ENCODE measurements at places on chromosomes 5 and 9. TPM values are rescaled to one million over a fixed set of nuclear protein-coding genes. Genes with fewer than 3 reads are reported as not detected.
A peak's percentile ranks its signal among the peaks of the same experiment; 100 is the strongest.

GRCh38 chr9:92004045-92004392 is 54.0 kb upstream of the ROR2 start:
- DNase-seq: no peak

DNA sequence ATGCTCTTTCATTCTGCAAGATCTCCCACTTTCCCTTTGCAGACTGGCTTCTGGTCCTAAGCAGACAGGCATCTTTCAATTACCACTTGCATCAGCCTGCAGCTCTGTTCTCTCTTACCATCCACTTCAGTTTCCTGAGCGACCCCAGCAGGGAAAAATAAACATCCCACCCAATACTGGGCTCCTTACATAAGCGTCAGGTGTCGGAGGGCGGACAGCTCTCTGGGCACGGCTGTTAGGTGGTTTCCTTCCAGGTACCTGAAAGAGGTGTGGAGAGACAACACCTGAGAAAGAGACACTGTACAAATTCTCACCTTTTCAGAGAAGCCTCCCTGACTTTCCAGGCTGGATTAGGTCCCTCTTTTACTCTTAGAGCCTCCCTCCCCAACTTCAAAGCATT is 145.1 kb upstream of the PANK3 start:
- no peak for DNase-seq

GRCh38 chr5:75460942-75461610 is 50.4 kb downstream of the CERT1 start:
- DNase-seq: no peak

DNA sequence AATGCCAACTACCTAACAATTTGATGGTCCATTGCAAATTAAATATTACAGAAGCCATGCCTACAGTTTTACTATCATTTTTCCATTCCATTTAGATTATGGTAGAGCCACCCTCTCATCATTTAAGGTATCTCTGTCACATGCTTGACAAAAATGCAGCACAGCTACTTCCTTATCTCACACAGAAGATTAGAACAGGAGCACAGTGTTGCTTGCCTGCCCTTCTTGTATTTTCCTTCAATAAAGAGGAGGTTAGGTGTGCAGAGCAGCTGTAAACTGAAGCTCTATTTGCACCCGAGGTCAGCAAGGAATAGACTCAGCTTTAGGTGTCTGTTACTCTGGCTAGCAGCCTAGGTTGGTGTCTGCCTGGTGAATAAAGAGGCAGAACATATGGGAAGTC is 51.5 kb upstream of the ATP10B start:
- DNase-seq: no peak

DNA sequence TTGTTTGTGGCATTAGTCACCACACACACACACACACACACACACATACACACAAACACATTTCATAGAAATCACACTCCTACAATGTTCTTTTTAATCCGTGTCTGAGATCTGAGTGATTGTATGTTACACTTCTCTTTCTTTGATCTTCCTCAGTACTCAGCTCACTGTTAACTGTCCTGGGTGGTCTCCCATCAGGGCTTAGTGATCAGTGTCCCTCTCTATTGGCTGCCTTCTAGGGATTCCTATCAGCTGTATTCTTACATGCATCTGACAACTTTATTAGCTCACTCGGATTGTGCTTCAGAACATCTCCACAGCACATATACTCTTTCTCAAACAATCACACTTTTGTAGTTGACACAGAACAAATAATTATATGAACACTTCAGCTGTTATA is 170.2 kb upstream of the POU5F2 start:
- DNase-seq: no peak

- DNase-seq: no peak
Measured at GRCh38 chr5:146528236-146528635, 12.2 kb upstream of the GPR151 start.

- DNase-seq: no peak
Measured at GRCh38 chr5:126523818-126524510, 71.1 kb downstream of the ALDH7A1 start.

GRCh38 chr5:150196514-150196913 is 6.7 kb downstream of the SLC6A7 start:
- DNase-seq: no peak

- peak; percentile 13 for DNase-seq
Measured at GRCh38 chr9:96051423-96051822, 175.9 kb downstream of the ERCC6L2 start.

DNA sequence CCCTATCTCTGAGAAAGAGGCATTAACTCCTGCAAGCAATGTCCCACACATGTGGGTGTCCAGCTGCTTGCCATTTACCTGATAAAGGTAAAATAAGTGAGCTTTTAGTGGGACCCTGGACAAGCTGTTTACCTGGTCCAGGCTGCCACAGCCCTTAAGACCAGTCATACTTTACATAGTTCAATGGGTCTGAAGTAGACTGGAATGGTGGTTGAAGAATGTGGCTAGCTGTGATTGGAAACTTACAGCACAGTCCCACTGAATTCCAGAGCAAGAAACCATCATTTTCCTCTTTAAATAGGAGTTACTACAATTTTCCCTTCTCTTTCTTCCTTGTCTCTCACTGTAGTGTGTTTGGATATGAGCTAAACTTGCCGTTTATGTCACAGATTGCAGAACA is 60.6 kb downstream of the GGTA1 start:
- DNase-seq: no peak

GRCh38 chr9:96086936-96087571 is 211.6 kb downstream of the ERCC6L2 start:
- DNase-seq: no peak

GRCh38 chr9:22053178-22053577 is 44.1 kb upstream of the CDKN2B start:
- DNase-seq: no peak

DNA sequence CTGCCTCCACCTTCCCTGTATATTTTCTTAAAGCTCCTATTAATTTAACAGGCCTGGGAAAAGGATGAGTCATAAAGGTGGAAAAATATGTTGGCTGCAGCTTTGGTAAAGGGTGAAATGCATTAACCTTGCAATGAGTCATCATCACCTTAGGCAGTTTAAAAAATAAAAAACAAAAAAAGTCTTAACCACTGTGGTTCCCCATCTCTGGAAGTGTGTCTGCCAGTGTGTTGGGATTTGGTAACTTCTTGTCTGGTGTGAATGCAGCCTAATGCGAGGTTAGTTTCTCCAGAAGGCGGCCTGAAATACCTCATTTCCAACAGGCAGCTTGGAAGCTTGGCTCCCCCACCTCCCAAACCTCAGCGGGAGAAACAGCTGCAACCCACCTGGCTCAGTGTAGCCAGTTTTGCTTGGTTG is 265.3 kb upstream of the GAS1 start:
- no peak for DNase-seq

DNA sequence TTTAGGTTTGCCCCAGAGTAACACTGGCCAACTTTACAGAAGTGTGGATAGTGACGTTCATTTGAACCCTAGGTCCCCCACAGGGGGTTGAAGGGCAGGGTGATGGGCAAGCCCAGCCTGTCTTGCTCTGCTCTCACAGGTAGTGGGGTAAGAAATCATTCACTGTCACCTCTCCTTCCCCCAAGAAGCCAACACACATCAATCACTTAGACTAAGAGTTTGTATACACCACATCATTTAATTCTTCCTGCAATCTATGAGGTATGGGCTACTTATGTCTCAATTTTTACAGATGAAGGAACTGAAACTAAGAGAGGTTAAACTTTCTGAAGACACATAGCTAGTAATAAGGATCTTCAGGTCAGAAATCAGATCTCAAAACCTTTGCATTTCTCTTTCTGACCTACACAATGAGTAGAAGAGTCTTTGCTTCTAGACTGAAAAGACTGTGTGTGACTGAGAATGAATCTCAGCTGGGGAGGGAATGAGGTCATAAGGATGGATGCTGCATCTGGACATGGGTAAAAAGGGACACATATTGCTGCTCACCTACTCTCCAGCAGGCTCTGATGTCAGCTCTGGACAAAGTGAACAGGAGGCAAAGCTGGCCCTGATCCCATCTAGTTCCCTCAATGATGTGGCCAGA is 81.0 kb upstream of the EQTN start:
- no peak for DNase-seq

DNA sequence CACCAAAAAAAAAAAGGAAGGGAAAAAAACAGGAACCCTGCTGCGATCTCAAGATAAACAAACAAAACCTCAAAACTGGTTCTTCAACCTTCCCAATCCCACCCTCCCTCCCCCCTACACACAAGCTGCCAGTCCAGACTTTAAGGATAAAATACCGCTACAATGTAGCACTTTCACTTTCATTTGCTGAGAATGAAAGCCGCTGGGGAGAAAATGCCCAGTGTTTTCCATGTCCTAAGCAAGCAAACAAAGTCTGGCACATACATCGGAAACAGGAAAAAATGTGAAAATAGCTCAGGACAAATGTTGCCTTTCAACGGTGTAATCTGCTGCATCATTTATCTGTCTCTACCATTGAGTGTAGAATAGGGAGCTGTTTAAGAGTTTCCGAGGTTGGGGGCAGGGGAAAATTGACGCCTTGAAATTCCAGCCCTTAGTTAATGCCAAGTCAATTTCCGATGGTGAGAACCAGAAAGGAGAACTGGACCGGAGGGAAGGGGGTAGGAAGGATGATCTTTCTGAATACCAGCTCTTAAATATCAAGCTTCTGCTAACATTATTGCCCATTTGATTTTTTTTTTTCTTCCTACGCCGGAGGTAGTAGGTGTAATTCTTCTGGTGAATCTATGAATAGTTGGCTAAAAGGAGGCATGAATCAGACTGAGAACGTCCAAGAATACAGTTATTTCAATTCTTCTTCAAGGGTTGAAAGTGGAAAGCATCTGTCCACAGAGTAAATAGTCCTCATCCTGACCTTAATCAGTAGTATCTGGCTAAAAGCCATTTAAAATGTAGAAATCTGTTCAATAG is 1.2 kb upstream of the ADAMTS6 start:
- DNase-seq: no peak

GRCh38 chr5:32031089-32031488 is 143.0 kb downstream of the GOLPH3 start:
- no peak for DNase-seq

GRCh38 chr9:96555567-96556386 is 63.9 kb downstream of the CDC14B start:
- no peak for DNase-seq

DNA sequence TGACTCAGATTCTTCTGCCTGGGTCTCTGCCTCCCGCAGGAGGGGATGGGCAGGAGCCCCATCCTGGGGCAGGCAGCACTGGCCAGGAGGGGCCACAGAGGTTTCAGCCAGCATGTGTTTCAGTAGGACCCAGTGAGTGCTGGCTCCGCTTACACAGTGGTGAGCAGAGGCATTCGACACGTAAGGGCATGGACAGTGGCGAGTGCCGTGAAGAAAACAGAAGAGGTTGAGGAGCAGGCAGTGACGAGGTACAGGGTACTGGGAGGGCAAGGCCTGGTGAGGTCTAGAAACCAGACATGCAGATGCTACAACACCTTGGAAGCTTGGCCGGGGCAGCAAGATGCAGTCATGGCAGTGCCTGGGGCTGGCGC is 41.5 kb downstream of the CACNA1B start:
- no peak for DNase-seq

GRCh38 chr5:65981548-65981947 is 55.2 kb downstream of the ERBIN start:
- DNase-seq: no peak

- peak; percentile 85 for DNase-seq
Measured at GRCh38 chr9:130780865-130781504, 54.1 kb upstream of the ABL1 start.

- no peak for DNase-seq
Measured at GRCh38 chr5:15615859-15616258, 115.9 kb downstream of the FBXL7 start.

GRCh38 chr9:100619665-100620064 is 41.8 kb downstream of the CAVIN4 start:
- DNase-seq: no peak

GRCh38 chr5:63553073-63553472 is 409.2 kb downstream of the HTR1A start:
- no peak for DNase-seq

- DNase-seq: peak; percentile 89
Measured at GRCh38 chr5:139708877-139709581, 60.9 kb downstream of the CXXC5 start.

- no peak for DNase-seq
Measured at GRCh38 chr9:35757226-35757891, 3.3 kb upstream of the MSMP start.

DNA sequence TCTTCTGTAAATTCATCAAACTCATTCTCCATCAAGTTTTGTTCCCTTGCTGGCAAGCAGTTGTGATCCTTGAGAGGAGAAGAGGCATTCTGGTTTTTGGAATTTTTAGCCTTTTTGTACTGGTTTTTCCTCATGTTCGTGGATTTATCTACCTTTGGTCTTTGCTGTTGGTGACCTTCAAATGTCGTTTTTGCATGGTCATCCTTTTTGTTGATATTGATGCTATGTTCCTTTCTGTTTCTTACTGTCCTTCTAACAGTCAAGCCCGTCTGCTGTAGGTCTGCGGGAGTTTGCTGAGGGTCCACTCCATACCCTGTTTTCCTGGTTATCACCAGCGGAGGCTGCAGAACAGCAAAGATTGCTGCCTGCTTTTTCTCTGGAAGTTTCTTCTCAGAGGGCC is 140.9 kb downstream of the RPS23 start:
- DNase-seq: no peak

DNA sequence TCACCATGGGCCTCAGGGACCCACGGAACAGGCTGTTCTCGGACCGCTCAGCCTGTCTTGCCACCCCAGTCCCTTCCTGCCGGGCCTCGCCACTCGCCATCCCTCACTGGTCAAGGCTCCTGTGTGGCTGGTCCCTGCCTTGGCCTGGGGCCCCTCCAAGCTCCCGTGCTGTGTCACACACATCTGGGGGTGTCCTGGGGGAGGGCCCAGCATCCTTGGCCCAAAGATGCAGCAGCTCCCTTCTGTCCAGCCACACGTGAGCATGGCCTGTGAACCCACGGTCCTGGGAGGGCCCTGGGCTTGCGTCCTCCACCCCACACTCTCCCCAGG is 425 bp upstream of the EGFL7 start:
- no peak for DNase-seq

- no peak for DNase-seq
Measured at GRCh38 chr5:94309141-94309540, 309.3 kb downstream of the KIAA0825 start.

DNA sequence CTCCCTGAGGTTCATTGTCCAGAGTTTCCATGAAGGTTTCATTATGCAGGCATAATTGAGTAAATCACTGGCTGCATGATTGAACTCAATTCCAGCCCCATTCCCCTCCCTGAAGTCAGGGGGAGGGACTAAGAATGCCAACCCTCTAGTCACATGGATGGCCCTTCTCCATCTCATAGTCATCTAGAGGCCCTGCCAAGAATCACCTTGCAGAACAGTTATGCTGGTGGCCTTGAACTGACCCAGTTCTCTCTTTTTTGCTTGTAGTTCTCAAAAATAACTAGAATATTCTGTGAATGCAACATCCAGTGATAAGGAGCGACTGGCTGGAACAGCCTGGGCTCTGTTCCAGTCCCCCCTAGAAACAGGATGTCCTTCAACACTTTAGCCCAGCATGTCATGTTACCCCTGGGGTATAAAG is 31.7 kb downstream of the SLC35A4 start:
- DNase-seq: no peak

GRCh38 chr9:128372784-128373183 is 1.6 kb downstream of the URM1 start:
- no peak for DNase-seq

The ENTREP1 gene
- 6.5 TPM for total RNA-seq

The FOXD4L4 gene
- total RNA-seq: not detected

The RASEF gene
- total RNA-seq: 0.37 TPM

The PCDHGB7 gene
- 17.1 TPM for total RNA-seq

The PIP5K1B gene
- total RNA-seq: 2.6 TPM

The PRRX2 gene
- 22.9 TPM for total RNA-seq

The SARDH gene
- 0.62 TPM for total RNA-seq

The CDH6 gene
- total RNA-seq: 6.0 TPM

The ACER2 gene
- total RNA-seq: 3.5 TPM

The RNF180 gene
- total RNA-seq: 50.7 TPM

The SLC36A2 gene
- total RNA-seq: not detected

The C6 gene
- total RNA-seq: 6.9 TPM
